Left lung (tissue), 14 donors: ENCODE measurements at places on chromosomes 11 and 22. TPM values are rescaled to one million over a fixed set of nuclear protein-coding genes. Genes with fewer than 3 reads are reported as not detected.

The MRGPRX4 gene
- not detected for total RNA-seq

The APOA1 gene
- 0.50 TPM for total RNA-seq

The SCARF2 gene
- 24.1 TPM for total RNA-seq

The PC gene
- total RNA-seq, result 20.3 TPM

The SYCE3 gene
- not detected for total RNA-seq

- DNase-seq, result no peak
These were observed 870.3 kb upstream of the CHORDC1 start for GRCh38 chr11:91093141-91093540.

GRCh38 chr11:120501976-120502755 is 9.4 kb upstream of the GRIK4 start:
- DNase-seq, result no peak

GRCh38 chr22:36852056-36852973 is 8.5 kb upstream of the NCF4 start:
- no peak for DNase-seq

DNA sequence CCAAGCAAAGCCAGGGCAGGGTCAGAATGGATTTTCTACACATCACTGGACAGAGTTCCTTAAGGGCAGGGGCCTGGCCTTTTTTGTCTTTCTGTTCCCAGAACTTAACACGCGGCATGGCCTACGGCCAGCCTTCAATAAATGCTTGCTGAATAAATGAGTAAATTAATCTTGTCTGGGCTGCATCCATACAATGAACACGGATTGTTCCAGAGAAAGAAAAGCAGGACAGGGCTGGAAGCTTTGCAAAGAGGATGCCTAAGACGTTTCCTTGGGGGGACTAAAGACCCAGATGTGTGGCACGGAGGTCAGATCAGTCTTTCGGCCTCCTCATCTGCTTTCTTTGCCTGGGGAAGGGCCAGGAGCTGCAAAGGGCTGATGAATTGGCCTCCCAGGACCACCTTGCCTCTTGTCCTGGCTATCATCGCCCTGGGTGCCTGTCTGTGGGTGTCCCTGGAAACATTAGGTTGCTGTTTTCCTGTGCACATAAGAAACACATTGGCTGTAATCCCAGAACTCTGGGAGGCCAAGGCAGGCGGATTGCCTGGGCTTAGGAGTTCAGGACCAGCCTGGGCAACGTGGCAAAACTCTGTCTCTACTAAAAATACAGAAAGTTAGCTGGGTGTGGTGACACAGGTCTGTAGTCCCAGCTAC is 20.8 kb upstream of the RFPL3 start:
- no peak for DNase-seq

DNA sequence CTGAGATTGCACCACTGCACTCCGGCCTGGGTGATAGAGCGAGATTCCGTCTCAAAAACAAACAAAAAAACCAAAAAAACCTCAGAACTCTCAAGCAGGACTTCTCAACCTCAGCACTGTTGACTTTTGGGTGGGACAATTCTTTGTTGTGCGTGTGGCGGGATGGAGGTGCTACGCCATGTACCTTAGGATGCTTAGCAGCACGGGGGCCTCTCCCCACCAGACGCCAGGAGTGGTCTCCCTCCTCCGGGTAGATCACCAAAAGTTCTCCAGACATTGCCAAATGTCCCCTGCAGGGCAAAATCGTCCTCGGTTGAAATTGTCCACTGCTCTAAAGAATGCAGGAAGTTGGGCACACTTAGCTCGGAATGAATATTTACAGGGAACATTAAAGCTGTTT is 26.9 kb upstream of the ATXN10 start:
- DNase-seq, result no peak

- DNase-seq, result no peak
These were observed 753.0 kb downstream of the NTM start for GRCh38 chr11:132123449-132123848.

DNA sequence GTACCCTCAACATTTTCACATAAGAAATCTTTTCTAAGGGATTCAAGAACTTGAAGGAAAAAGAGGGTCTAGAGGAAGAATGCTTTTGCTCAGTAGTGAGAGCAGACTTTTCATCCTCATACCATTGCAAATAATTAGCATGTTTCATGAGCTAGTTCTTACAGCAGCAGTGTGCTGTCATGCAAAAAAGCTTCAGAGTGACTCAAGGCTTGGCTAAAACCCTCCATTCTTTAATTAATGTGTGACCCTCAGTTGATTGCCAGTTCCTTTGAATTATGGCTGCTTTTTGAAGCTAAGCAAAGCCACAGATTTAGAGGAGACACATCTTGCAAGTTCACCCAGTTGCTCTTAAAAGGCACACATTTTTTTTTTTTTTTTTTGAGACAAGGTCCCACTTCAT is 36.6 kb upstream of the PCF11 start:
- no peak for DNase-seq
